ENCODE measurements at places on chromosomes 5 and 9.
A peak's percentile ranks its signal among the peaks of the same experiment; 100 is the strongest.

DNA sequence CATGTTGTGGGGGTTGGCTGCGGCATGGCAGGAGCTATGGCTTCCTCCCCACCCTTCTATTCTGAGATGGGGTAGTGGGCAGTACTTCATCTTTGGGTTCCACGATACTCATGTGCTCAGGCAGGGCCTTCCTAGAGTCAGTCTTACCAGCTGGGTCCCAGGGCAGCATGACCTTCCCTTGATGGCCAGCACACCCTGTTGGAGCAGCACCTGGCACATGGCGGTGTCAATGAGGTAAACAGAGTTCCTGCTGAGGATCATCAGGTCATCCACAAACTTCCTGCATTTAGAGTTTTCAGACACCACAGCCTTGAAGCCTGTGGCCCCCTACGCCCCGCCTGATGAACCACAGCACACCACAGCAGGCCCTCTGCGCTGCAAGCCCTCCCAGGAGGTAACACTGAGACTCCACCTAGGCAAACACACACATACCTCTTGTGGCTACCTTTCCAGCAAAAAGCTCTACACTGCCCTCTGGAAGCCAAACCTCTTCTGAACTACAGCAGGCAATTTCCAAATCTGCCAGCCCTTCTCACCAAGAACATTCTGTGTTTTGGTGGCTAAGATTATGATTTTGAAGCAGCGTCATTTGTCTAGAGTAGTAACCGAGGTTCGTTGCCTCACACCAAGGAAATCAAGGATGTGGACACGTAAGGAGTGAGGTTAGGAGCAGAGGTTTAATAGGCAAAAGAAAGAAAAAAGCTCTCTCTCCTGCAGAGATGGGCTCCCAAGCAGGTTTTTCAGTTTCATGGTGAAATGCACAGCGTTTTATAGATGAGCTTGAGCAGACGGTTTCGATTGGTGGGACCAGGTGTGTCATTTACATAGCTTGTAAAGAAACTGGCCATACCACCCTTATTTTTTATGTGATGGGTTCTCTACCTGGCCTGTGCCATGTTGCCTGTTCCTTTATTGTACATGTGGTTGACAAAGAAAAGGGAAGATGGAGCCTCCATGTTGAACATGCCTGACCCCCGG, 20.3 kb upstream of the TMEM174 start:
- no peak for DNase-seq

DNA sequence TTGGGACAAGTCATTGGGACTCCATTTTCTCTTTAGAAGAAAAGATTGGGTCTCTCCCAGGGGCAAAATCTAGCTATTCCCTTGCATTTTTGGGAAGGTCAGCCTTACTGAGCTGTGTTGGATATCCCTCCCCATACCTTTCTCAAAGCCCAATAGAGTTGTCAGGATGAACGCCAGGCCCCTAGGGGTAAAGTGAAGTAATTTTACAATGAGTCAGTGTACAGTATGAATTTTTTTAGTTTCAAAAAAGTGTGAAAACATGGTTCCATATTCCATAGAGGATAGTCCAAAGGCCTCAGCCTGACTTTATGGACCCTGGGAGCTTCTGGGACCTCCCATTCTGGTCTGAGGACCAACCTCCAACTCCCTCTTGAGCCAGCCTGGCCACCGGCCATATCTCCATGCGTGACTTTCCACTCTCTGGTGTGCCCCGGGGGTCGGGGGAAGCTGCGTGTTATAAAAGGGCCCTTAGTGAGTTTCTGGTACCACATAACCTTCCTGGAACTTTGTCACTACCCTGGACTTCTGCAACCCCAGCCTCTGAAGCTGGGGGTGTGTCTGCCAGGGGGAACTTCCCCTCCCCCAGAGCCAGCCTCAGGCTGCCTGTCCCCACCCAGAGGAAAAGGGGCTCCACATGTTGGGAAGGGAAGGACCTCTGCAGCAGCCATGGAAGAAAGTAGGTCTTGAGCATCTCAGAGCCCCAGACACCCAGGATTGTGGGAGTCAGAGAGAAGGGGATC, 52.4 kb upstream of the SYNPO start:
- no peak for DNase-seq

DNA sequence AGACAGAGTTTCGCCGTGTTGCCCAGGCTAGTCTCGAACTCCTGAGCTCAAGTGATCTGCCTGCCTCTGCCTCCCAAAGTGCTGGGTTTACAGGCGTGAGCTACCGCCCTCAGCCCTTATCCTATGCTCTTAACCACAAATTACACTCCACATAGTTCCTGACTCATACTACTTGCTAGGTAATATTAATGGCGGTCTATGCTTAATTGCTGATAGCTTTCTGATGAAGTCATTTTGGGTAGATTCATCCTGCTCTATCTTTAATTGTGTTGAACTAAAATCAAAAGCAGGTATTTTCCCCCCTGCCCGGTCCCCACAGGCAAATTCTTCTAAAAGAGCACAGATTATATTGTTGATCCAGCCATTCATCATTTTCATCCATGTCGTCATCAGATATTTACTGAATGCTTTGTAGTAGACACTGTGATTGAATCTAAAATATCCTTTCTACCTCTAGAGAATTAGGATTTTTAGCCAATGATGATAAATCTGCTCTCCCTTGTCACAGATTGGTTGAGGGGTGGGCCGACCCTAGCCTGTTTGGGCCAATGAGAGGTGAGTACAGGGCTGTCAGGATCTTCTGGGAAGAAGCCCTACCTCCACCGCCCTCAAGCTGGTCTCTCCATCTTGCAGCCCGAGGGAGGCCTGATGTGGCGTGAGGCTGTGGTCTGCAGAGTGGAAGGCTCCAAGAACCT, 144.8 kb downstream of the NR3C1 start:
- no peak for DNase-seq

- DNase-seq, result no peak
Observed at GRCh38 chr9:113963696-113964494, 87.8 kb downstream of the ZNF618 start.

- peak; percentile 24 for DNase-seq
Observed at GRCh38 chr5:35089334-35090314, 41.9 kb upstream of the AGXT2 start.

DNA sequence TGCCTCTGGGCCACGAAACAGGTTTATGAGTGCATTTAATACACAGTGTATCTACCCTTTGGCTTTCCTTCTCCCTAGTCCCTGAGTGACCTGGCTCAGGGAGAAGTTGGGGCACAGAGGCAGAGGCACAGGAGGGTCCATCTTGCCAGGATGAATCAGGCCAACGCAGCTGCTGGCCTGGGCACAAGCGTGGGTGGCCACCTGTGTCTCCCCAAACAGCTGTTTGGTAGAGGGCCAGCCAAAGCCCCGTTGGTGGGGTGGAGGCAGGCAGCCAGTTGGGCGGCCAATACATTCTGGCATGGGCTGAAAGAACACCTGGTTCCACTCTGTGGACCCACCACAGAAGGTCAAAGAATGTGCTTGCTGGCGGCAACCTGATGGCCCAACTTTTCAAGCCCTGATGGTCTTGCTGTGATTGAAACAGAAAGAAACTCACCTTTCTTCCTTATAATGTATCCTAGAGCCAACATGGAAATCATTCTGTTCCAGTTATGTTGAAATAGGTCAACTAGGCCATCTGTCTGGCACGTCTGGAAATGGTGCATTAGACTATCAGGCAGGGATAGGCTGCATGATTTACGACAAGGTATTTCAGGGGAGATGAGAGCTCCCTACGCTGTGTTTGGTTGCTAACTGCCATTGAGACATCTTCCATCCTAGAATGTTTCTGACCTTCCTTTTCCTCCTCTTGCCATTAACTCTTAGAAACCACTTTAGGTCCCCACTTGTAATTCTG, 337.4 kb downstream of the ADAMTS6 start:
- DNase-seq, result no peak

- no peak for DNase-seq
Observed at GRCh38 chr5:141369994-141370848, at the start of gene PCDHGB3. PCDHGB3 (plus strand) TSS chr5:141370242; CDS start chr5:141370395, 153 bp downstream.

DNA sequence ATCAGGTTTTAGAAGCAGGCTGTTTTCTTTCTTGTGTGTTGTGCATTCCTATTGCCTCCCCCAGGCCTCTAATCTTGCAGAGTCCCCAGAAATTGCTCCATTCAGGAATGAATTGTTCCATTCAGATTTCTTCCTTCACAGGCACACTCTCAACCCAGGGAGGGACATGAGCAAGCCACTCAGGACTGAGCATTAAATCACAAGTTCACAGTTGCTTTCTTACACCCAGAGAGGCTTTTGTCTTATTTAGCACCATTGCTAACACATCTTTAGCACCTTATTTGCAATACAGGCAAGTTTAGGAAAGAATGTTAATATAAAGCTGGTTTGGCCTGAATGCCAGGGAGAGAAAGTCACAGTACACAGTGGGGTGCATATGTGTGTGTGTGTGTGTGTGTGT, 221.4 kb downstream of the RAB3C start:
- DNase-seq, result no peak

DNA sequence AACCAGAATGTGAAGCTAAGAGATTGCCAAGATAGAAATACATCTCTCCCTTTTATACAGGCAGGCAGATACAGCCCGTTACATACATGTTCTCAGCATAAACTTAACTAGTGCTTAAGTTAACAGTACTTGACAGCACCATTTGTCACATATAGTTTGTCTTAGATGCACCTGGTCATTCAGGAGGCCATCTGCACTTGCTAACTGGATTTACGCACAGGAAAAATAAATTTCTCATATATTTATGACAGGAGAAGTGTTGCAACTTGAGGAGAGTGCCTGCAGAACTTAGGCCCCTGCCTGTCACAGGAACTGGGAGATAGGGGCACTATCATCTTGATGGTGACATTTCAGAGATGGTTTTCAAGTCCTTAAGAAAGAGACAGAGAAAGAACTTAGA, 1462.1 kb upstream of the CDH9 start:
- DNase-seq, result no peak

DNA sequence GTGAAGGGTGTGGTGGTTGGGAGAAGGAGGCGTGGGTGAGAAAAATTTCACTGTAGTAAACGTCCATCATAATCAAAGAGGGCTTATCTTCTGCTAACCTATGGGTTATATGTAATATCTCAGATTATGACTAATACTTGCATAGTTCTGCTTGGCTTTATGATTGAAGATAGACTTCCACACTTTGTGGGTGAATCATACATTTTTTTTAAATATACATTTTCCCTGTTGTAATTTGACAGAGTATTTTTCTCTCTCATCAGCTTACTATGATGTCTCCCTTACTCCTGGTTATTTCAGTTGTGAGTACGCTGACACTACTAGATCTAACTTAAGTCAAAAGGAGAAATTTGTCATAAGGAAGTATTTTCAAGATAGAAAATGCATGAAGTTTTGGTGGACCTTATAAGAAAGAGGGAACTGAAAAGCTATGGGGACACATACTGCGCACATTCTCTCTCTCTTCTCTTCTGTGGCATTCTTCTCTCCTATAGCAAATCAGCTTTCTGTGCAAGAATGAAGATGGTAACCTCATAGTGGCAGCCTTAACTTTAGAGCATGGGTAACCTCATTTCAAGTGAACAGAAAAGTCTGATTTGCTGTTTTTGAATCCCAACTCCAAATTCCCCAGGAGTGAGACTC, 4.9 kb upstream of the JAK2 start:
- no peak for DNase-seq

Data from activated CD8-positive, alpha-beta memory T cell treated with anti-CD3 and anti-CD28 coated beads for 1 hour (primary cell).